Hematopoietic multipotent progenitor cell treated with erythropoietin and hydrocortisone succinate and interleukin-3 and kit ligand, for 8 days (in vitro differentiated cells): ENCODE measurements at places on chromosomes 13 and 19.

DNA sequence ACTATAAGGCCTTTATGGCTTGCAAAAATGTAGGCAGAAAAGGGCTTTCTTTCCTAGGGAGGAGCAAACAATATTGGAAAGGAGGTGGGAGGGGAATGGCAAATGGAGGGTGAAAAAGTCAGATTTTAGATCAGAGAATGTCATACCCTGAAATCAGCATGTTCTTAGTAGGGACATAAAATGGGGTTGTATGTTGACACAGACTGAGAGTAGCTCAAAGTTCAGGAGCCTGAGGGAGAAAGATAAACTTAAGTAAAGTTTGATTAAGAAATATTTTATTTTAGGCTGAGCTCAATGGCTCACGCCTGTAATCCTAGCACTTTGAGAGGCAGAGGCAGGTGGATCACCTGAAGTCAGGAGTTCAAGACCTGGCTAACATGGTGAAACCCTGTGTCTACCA, 83.8 kb downstream of the ZNF737 start:
- no peak for DNase-seq

- DNase-seq, result no peak
Observed at GRCh38 chr19:30896554-30896953, 452.7 kb downstream of the TSHZ3 start.

- DNase-seq, result peak; percentile 68
Observed at GRCh38 chr19:49114630-49115363, 627 bp downstream of the LIN7B start.

- DNase-seq, result no peak
Observed at GRCh38 chr19:49679771-49680413, 2.8 kb downstream of the PRMT1 start.

DNA sequence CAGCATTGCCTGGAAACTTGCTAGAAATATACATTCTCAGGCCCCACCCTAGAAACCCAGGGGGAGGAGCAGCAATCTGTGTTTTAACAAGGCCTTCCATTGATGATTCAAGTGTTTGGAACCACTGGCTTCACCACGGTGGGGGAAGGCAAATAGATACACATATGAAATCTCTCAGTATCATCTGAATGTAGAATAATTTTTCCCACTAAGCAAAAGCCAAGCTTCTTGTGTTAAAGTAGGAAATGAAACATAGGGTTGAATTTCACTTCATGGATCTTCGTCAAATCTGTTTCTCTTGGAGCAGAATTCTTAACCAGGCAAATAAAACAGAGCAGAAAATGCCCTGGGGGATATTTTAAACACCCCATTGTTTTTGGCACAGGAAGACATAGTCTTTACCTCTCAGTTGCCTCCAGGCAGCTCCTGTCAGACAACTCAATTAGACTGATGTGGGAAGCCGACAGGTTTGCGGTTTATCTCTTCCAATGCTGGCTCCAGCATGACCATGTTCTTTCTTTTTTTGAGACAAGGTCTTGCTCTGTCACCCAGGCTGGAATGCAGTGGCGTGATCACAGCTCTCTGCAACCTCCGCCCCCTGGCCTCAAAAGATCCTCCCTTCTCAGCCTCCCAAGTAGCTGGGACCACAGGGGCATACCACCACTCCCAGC, 213.0 kb downstream of the FOXO1 start:
- DNase-seq, result no peak

GRCh38 chr13:30802501-30802900, 67.2 kb downstream of the ALOX5AP start:
- DNase-seq, result no peak

- DNase-seq, result no peak
Observed at GRCh38 chr19:17951990-17952976, 14.6 kb upstream of the KCNN1 start.

GRCh38 chr19:48900477-48901406, 630 bp downstream of the NUCB1 start:
- peak; percentile 80 for DNase-seq

DNA sequence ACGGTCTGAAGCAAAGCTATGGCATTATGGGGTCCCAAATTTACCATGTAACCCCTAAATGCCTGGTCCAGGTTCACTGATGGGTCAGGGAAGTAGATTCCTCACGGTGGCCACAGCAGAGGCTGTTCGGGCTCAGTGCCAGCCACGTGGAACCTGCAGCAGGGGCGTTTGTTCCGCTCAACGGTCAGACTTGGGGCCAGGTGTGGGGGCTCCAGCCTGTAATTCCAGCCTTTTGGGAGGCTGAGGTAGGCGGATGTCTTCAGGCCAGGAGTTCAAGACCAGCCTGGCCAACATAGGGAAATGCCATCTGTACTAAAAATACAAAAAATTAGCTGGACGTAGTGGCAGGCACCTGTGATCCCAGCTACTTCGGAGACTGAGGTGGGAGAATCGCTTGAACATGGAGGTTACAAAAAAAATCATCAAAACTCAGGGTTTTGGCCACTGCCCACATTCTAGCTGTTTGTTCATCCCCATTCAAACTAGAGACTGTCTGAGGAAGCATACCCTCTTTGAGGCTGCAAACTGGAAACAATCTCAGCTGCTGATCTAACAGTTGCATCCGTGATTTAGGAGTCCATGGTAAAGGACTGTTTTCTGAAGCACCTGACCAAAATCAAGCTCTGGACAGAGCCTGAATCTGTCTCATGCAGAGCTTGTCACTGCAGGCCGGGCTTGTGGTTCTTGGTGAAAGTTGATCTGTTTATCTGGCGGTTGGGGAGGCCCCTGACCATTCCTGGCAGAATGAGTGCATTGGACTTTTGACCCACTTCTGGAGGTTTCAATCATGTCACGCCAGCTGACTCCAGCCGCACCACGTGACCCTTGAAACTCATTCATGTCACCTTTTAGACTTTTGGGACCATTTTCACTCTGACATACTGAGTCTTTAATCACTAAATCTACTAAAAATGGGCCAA, 30.2 kb upstream of the ZNF331 start:
- DNase-seq, result no peak

- no peak for DNase-seq
Observed at GRCh38 chr13:30325668-30326067, 18.3 kb upstream of the KATNAL1 start.

DNA sequence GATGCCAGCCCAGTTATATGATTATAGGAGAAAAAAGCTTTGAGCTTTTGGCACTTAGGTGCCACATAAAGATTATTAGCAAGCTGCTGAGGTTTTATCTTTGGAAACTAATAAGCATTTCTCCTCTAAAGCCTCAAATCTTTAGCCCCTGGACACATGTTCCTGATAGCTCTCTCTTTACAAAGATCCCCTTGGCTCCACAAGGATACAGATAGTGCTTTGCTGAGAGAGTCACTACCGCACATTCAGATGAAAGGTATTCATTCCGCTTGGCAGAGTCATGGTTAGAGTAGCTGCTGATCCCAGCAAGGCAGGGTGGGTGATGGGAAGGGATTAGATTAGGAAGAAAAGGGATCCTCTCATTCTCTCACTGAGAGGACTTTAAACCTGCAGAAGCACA, 28.2 kb upstream of the PSG7 start:
- no peak for DNase-seq

- DNase-seq, result no peak
Observed at GRCh38 chr13:54445453-54445852, 1416.8 kb downstream of the OLFM4 start.

DNA sequence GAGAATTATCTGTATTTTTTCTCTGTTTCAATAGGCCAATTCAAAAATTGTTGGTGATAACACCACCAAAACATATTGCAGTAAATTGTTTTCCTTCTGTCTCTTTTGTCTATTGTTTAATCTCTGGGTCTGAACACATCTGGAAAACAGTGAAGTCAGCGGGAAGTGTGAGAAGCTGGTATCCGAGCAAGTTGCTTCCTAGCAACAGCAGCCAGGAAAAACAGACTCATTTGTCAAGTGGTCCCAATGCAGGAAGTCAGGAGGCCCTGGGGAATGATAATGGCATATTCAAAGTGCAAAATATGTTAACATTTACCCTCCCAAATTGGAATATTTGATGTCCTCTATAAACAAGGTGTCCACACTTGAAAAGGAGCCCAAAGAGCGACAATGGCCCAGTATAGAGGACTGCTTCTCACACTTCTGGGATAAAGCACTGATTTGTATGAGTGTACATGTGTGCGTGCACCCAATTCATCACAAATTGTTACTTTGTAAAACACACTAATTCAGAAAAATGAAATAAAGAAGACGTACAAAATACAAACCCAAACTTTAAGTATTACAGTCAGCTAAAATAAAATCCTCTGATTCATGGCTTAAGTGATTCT, 515.0 kb downstream of the TBC1D4 start:
- no peak for DNase-seq

GRCh38 chr13:58239774-58240268, 608.3 kb downstream of the PCDH17 start:
- no peak for DNase-seq
